NCI-H2029 (cell line): ENCODE measurements at places on chromosomes 2 and 18.
A peak's percentile ranks its signal among the peaks of the same experiment; 100 is the strongest.

- DNase-seq = peak; percentile 65
Observed at GRCh38 chr2:12641441-12641840, 75.3 kb upstream of the TRIB2 start.

- DNase-seq = no peak
Observed at GRCh38 chr2:208250388-208250787, 4.5 kb downstream of the IDH1 start.

GRCh38 chr2:88753833-88754584 lies 62.5 kb downstream of the RPIA start:
- DNase-seq = no peak

DNA sequence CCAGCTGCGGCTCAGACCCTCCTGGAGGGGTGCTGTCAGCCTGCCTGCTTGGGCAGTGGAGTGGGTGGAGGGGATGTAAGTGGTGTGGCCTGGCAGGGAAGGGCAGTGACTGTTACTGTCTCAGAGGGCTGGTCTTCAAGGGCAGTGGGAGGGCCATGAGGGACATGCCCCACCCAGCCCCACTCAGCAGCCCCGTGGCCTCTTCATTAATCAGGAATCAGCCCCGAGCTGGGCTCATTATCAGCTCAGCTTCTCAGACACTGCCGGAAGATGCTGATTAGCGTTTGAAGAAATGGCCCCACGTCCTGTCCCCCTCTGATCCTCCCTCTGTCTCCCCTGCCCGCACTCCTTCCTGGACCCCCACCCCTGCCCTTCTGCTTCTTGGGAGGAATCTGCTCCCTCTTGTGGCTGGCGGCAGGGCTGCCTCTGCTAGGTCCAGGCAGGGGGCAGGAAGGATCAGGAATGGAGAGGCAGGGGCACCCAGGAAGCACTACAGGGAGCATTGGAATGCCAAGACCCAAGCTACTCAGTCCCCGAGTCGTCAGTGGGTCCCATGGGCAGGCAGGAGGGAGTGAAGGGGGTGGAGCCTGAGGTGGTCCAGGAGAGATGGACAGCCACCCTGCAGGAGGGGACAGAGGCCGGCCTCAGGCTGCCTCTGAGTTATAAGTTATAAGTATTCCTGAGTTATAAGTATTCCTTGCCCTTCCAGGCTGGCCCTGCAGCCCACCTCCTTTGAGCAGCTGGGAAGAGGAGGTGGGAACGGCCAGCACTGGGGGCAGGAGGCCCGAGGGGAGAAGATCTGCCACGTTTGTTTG lies 7.0 kb downstream of the ASIC4 start:
- DNase-seq = no peak

DNA sequence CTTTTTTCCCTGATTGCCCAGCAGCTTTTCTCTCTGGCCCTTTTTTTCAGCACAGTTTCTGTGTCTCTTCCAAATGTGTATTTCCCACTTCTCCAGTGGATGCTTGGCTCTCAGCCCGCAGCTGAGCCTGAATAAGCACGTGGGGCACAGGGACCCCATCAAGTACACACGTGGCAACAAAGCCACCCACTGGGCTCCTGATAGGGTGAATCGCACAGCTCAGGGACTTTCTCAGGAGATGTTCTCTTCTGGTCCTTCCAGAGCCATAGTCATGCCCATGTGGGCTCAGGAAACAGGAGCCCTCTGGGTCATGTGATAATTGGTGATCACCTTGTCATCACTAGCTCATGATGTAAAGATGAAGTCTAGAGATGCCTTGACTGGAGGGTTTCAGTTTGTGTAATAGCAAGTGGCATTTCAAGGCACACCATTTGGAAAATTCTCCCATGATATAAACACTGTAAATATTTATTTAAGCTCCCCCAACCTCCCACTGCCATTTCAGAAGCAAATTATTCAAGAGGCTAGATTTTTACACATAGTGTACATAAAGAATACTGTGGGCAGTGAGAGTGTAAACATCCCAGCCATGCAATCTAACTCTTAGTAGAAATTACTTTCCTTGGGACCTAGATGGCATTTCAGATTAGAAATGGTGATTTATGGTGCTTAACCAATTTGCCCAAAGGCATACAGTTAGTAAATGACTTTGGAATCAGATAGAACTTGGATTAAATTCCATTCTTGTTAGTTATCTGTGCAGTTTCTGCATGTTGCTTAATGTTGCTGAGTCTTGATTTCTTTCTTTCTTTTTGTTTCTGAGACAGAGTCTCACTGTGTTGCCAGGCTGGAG lies 597.5 kb downstream of the SLC4A3 start:
- DNase-seq = no peak

- DNase-seq = no peak
Observed at GRCh38 chr18:42024131-42024530, 69.1 kb downstream of the PIK3C3 start.

GRCh38 chr2:236867441-236868260 lies 218.0 kb upstream of the COPS8 start:
- no peak for DNase-seq

- DNase-seq = no peak
Observed at GRCh38 chr2:182713601-182714000, 2.5 kb upstream of the DNAJC10 start.

GRCh38 chr18:59055345-59056032 lies 84.2 kb upstream of the SEC11C start:
- no peak for DNase-seq

GRCh38 chr2:33482518-33482917 lies 6.1 kb downstream of the RASGRP3 start:
- no peak for DNase-seq

- no peak for DNase-seq
Observed at GRCh38 chr2:229371086-229371485, 100.0 kb upstream of the PID1 start.

DNA sequence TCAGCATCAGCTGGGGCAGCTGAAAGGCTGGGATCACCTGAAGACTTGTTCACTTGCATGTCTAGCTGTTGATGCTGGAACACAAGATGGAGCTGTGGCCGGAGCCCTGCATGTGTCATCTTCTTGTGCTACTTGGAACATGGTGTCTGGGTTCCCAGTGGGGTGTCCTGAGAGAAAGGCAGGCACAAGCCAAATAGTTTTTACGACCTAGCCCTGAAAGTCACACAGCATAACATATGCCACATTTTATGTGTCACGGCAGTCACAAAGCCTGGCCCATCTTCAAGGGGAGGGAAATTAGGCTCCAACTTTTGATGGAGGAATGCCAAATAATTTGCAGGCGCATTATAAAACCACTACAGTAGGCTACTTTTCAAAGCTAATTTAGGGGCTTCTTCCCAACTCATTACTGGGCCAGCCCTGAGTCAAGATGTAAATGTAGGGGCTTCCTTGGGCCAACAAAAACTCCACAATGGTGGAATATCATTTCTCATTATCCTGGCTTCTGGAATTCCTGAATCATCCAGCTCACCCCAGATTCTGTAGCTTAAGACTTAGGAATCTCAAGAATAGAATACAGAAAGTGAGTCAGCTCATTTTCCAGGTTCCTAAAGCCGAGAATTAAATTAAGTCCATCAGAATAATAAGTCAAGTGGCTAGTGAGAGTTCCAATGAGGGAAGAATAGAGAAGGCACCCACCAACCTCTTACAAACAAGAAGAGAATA lies 543.0 kb downstream of the TNS1 start:
- DNase-seq = no peak

DNA sequence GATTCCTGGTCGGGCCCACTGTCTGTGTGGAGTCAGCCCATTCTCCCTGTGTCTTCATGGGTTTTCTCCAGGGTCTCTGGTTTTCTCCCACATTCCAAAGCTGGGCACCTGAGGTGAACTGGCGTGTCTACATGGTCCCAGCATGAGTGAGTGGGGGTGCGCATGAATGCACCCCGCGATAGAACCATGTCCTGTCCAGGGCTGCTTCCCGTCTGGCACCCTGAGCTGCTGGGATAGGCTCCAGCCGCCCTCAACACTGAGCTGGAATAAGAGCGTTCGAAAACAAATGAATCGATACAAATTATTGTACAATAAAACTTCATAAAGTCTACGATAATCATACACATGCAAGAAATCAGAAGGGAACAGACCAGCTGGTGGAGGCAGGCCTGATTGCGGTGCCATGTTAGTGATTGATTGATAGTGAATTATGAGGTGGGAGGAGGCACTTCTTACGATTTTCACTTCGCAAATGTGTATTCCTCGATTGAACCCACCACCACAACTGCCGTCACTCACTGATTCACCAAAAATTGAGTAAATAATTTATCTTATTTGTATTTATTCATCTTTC lies 186.6 kb downstream of the MGAT5 start:
- DNase-seq = no peak

GRCh38 chr2:64263315-64263714 lies 119.1 kb upstream of the PELI1 start:
- DNase-seq = no peak

GRCh38 chr2:122366427-122366826 lies 611.0 kb downstream of the TSN start:
- no peak for DNase-seq

DNA sequence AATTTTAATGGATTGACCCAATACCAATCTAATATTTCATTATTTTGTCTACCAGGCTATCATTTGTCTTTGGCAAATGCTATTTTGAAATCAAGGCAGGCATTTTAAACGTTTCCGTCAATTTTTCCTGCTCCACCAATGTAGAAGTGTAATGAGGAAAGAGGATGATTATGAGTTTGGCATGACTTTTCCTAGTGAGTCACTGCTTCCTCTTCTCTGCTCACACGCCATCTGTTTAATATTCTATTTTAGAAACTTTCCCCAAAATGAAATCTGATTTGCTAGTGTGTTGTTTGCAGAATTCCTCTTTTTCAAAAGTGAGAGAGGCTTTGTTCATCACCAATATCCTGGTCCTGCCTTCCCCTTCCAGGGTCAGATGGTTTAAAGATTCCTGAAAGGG lies 42.5 kb upstream of the PID1 start:
- DNase-seq = no peak

DNA sequence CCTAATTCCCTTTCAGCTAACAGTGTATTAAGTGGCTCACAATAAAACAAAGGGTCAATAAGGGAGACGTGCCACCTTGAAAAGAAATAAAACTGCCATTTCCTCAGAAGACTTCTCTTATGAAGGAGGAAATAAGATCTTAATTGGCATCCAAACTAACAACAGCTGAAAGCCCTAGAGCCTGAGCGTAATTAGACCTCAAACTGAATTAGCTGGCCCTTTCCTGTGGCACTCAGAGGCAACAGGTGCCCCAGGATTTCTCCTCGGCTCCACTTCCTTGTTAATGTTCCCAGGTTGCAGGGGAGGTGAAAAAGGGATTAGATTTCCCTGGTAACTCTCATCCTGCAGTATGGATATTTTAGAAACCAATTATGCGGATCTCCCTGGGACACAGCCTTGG lies 804.3 kb downstream of the DCDC2C start:
- peak; percentile 62 for DNase-seq

GRCh38 chr2:60780721-60781120 lies 24.7 kb downstream of the PAPOLG start:
- DNase-seq = no peak

- no peak for DNase-seq
Observed at GRCh38 chr2:134739879-134740301, 21.1 kb upstream of the TMEM163 start.

GRCh38 chr2:228102949-228103348 lies 78.5 kb downstream of the SPHKAP start:
- DNase-seq = no peak

DNA sequence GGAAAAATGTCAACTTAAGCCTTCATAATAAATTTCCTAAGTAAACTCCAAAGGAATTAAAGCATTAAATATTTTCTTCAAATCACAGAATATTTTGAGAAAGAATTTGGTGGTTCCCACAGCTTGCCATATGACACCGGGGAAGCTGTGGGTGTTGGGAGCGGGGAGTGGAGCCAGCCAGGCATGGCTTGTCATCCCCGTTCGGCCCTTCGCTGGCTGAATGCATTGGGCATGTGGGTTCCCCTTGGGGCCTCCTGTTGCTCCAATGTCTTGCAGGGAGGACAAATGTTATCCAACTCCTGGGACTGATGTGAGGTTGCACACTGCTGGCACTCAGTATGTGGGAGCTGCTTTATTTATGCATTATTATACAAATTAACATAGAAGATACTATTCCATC lies 18.6 kb downstream of the NGEF start:
- DNase-seq = no peak

DNA sequence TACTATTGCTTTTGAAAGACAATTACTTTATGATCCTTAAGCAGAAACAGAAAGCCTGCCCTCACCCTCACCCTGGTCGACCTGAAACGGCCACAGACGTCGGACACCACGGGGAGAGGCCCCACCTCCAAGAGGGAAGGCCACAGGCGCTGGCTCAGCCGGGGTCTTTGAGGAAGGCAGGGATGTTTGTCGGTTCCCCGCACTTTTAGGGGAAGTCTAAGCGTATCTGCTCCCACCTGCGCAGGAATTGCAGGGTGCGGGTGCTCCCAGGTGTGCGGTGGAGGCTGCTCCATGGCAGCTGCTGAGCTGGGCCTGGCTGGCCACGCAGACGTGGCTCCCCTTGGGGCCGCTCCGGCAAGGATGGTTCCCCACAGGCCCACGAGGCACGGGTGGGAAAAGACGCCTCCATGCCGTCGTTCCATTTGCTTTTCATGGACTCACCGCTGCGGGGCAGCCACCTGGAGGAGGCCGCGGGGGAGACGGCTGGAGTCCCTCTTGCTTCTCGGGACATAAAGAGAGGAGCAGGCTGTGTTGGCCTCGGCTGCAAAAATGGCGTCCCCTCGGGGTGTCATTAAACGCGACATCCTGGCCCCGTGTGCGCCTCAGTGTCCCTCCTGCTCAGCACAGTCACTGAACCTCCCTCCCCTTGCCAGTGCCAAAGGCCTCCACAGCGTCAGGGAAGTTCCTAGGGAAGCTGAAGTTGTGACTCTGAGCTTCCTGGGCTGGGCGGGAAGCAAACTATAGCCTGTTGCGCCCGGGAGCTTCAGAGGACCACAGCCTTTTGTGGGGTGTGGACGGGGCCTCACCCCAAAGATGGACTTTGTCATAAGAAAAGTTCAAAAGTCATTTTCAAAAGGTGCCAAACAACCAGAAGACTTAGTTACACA lies 63.4 kb downstream of the NFATC1 start:
- no peak for DNase-seq

DNA sequence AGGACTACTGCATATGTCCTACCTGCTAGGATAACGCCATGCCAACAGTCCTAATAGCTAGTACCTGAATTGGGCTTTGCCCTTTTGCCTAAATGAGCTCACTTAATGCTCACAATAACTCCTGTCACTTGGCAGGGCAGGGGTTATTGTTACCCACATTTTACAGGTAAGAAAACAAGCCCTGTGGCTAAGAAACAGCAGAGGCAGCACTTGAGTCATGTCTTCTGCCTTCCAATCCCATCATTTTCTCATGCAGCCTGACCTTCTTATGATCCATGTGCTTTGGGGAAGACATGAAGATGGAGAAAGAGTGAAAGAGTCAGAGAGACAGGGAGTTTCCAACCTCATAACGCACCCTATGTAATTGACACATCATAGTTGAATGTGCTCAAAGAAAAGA lies 33.6 kb upstream of the LPIN1 start:
- no peak for DNase-seq

- no peak for DNase-seq
Observed at GRCh38 chr18:28457784-28458183, 280.9 kb upstream of the CDH2 start.

DNA sequence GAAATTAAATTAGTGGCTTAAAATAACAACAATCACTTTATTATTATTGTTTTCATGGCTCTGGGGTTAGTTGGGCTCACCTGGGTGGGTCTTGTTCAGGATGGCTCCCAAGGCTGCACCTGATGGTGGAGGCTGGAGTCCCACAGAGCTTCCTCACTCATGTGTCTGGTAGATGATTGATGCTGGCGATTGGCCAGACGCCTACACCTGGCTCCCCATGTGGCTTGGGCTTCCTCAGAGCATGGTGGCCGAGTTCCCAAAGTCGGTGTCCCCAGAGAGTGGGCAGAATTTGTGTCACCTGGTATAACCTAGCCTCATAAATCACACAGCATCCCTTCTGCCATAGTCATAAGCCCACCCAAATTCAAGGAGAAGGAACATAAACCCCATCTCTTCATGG lies 18.2 kb downstream of the DBI start:
- no peak for DNase-seq
